ENCODE measurements at places on chromosomes 2 and 18. TPM values are rescaled to one million over a fixed set of nuclear protein-coding genes. Genes with fewer than 3 reads are reported as not detected.

The ERBB4 gene
- 47.4 TPM for polyA plus RNA-seq

The IMPA2 gene
- 91.8 TPM for polyA plus RNA-seq

The WDSUB1 gene
- 32.7 TPM for polyA plus RNA-seq

The TBR1 gene
- polyA plus RNA-seq = not detected

The NT5DC4 gene
- polyA plus RNA-seq = not detected

The CREG2 gene
- polyA plus RNA-seq = 0.68 TPM

The SETBP1 gene
- 27.5 TPM for polyA plus RNA-seq

The IL1F10 gene
- not detected for polyA plus RNA-seq

The GPBAR1 gene
- polyA plus RNA-seq = 2.5 TPM

The FAM161A gene
- polyA plus RNA-seq = 16.7 TPM

The OR6B2 gene
- polyA plus RNA-seq = not detected

The BMP10 gene
- polyA plus RNA-seq = not detected

The ETAA1 gene
- 29.3 TPM for polyA plus RNA-seq

The DSC3 gene
- 1.7 TPM for polyA plus RNA-seq

The SPDYA gene
- 0.49 TPM for polyA plus RNA-seq

The TRIM54 gene
- 3.6 TPM for polyA plus RNA-seq

The VPS4B gene
- polyA plus RNA-seq = 61.0 TPM

The GRP gene
- 1.6 TPM for polyA plus RNA-seq

The CFAP221 gene
- polyA plus RNA-seq = 25.4 TPM

The NUP35 gene
- polyA plus RNA-seq = 31.3 TPM

All from right renal cortex interstitium (tissue), 3 donors.